ENCODE measurements at places on chromosomes 6 and 20.

DNA sequence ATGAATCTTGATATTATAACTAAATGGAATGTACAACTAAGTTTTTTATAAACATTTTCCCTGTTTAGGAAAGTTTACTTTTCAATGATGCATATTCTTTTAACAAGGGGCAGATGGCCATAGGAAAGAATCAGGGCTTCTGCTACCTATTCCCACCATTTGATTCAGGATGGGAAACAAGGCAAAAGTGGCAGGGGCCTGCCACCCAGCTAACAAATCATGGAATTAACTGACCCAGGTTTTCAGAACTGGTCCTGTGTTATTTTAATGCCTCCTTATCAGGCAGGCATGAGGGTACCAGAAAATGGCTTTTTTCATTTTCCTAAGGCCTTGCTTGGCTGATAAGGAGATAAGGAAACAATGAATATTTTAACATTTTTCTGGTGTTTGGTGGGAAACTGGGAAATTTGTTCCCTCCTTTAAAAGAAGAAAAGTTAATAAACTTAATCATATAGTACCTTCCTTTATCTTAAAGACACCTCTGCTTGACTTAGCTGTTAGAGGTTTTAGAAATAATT is 6.7 kb downstream of the POU3F2 start:
- DNase-seq = no peak

- no peak for DNase-seq
Measured at GRCh38 chr6:169184419-169184818, 69.2 kb downstream of the THBS2 start.

- no peak for DNase-seq
Measured at GRCh38 chr20:13396022-13396421, 174.9 kb downstream of the ISM1 start.

- DNase-seq = no peak
Measured at GRCh38 chr6:3376893-3377535, 79.8 kb downstream of the SLC22A23 start.

DNA sequence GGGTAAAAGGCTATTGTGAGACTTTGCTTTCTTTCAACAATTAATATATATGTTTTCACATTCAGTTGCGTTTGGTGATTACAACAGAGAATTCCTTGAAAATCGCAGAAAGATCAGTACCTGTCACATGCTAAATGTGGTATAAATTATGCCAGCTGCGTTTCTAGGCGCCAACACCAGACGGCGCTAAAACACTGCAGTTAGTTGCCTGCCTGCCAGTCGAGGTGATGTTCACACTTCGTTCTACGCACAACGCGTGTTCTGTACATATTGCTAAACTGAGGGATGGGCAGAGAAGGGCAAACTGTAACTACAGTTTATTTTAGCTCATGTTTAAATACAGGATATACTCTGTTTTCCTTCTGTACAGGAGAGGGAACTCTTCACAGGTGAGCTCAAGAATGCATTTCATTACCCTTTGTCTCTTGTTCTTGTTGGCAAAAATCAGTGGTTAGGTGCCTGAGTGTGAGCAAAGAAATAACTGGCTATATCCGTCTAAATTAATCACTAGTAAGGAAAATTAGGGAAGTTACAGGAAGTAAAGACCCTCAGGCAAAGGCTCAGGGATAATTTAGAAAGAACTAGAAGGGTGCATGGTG is 100.1 kb upstream of the RGS17 start:
- DNase-seq = no peak

Data from cortex of kidney (tissue), 1 donor.